ENCODE measurements at places on chromosomes 2 and 18. TPM values are rescaled to one million over a fixed set of nuclear protein-coding genes. Genes with fewer than 3 reads are reported as not detected.

DNA sequence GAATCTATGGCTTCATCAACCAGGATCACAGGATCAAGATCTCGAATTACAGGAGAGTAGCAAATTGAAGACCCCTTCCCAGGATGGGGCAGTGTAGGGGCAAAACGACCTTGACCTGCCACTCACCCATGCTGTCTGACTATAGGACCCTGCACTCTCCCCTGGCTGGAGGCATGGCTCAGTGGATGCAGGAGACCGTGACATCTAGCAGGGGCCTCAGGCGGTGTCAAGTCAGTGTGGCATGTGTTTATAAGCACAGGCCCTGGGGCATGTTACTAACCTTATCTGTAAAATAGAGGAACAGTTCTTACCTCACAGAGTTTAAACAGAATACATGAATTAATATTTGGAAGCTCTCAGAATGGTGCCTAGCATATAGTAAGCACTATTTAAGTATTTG lies 3.5 kb downstream of the HAAO start:
- peaks cover 36% of the 10 kb centered on the region for H3K4me1 ChIP-seq
- H3K4me3 ChIP-seq: no peak overlapping the region
- H3K27ac ChIP-seq: no peak overlapping the region
- no peak for DNase-seq

DNA sequence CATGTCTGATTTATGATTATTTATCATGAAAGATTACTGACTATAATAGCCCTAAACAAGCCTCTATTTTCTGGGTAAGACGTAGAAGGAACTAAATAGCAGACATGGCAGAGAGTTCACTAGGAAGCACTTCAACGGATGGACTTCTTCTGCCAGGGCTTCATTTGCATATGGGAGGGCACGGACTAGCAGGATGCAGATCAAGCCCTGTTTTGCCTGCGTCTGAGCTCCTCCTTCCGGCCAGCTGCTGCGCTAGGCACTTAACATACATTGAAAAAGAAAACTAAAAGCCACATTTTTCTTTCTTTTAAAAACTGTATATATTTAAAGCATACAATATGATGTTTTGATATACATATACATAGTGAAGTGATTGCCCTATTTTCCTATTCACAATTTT lies 340.0 kb upstream of the MEX3C start:
- no peak for DNase-seq
- peaks cover 6% of the 10 kb centered on the region for H3K27me3 ChIP-seq
- no peak overlapping the region for H3K4me3 ChIP-seq

- peaks cover 44% of the 10 kb centered on the region for H3K27me3 ChIP-seq
- H3K4me1 ChIP-seq: peaks cover 6% of the 10 kb centered on the region
- no peak overlapping the region for H3K4me3 ChIP-seq
- no peak overlapping the region for H3K27ac ChIP-seq
- H3K36me3 ChIP-seq: no peaks in the 10 kb centered on the region
These were observed 18.4 kb downstream of the BCL11A start for GRCh38 chr2:60534892-60535684.

- no peak overlapping the region for H3K27ac ChIP-seq
- H3K36me3 ChIP-seq: no peaks in the 10 kb centered on the region
- DNase-seq: no peak
- no peaks in the 10 kb centered on the region for H3K27me3 ChIP-seq
- no peaks in the 10 kb centered on the region for H3K4me1 ChIP-seq
- H3K4me3 ChIP-seq: no peak overlapping the region
These were observed 43.5 kb downstream of the ATP8B1 start for GRCh38 chr18:57759650-57760049.

DNA sequence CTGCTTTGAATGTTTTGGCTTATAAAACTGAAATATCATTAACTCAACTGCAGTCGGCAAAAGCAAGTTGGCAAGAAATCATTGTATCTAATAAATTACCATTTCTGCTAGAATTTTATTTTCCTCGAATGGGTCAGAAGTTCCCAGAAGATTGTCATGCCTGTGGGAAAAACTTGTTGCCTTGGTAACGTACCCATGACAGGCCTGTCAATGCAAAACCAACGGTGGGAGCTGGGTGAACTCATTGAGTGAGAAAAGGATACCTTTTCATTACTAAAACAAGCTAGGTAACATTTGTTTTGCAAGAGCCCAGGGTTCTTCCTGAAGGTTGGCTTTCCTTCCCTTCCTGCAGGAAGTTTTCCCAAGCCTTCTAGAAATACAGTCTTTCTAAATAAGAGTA lies 9.5 kb downstream of the PLB1 start:
- no peak overlapping the region for H3K27ac ChIP-seq
- H3K27me3 ChIP-seq: peaks cover 6% of the 10 kb centered on the region
- H3K36me3 ChIP-seq: no peaks in the 10 kb centered on the region
- H3K4me3 ChIP-seq: no peak overlapping the region
- peaks cover 16% of the 10 kb centered on the region for H3K4me1 ChIP-seq
- DNase-seq: no peak

DNA sequence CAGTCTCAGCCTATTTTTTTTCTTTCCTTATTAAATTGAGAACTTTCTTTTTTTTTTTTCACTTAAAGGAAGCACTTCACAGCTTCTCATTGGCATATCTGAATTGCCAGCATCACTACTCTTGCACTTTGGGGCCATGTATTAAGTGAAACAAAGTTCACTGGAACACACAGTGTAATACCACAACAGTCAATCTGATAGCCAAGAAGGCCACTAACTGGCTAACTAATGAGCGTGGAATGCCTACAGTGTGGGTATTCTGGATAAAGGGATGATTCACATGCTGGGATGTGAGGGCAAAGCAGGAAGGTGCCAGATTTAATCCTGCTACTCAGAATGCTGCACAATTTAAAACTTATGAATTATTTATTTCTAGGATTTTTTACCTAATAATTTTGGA lies 11.7 kb upstream of the C18orf63 start:
- H3K27me3 ChIP-seq: peaks cover 55% of the 10 kb centered on the region
- no peaks in the 10 kb centered on the region for H3K4me1 ChIP-seq
- no peaks in the 10 kb centered on the region for H3K36me3 ChIP-seq
- no peak overlapping the region for H3K4me3 ChIP-seq
- H3K27ac ChIP-seq: no peak overlapping the region

The ALPI gene
- not detected for total RNA-seq

The NTSR2 gene
- total RNA-seq: not detected

The PLCD4 gene
- 0.35 TPM for total RNA-seq

The DSC3 gene
- total RNA-seq: not detected
